DMS53 (cell line): ENCODE measurements at places on chromosomes 2 and 18.

DNA sequence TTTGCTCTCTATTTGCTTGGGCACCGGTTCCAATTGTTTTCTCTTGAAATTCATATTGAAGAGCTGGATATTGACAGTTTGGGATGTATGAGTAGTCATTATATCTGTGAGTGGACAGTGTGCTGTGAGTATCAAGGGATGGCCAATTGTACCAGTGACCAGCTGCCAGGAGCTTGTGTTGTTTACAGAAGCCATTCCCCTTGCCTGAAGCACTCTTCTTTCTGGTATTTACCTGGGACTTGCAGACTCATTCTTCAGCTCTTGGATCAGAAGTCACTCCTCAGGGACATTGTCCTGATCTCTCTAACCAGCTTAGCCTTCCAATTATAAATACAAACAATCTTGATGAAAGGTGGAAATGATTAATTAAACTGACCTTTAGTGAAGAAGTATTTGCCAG lies 438.3 kb upstream of the LRATD1 start:
- DNase-seq = peak; percentile 77

DNA sequence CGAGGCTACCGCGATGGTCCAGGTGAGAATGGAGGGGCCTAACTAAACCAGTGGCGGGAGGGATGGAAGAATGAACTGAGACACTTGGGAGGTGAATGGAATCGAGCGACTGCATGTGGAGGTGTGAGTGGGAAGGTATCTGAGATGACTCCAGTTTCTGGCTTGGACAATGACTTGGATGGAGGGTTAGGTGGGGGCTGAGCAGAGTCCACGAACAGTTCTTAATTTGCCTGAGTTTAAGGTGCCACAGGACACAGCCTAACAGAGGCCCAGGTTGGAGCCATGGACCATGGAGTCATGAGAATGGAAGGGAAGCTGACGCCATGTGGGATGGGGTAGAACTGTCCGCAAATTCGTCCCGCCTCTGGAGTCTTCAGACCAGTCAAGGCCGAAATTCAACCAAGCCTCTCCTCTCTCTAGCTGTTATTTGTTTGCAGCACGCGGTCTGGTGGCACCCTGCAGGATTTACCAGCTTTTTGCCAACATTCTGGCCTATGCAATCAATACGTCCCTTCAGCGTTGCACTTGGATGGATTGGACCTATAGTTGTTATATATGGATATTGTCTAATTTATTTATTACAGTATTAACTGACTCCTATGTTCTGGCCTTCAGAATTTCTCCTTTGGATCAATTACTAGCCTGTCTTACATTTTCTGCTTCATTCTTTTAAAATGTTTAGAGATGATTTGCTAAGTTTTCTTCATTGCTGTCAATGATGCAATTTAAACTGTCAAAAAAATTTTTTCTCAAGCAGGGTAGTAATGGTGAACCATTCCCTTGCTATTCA lies 940 bp upstream of the BOLA3 start:
- no peak for DNase-seq

- no peak for DNase-seq
Observed at GRCh38 chr2:161017780-161018470, 142.3 kb upstream of the TANK start.

DNA sequence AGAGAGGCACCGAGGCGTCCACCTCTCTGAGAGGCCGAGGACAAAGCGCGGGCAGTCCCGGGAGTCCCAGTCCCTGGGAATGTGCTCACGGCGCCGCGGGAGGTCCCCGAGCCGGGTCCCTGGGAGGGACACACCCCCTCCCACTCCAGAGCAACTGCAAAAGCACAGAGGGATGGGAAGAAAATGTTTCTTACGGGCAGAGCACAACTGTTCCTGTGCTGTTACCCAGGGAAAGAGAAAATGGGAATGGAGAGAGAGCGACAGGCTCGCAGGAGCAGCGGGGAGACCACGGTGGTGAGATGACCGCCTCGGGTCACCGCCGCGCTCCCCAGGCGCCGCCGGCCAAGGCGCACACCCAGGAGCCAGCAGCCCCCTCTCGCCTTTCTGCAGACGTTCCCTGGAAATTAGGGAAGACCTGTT lies 1.2 kb upstream of the BCL11A start:
- peak; percentile 83 for DNase-seq

DNA sequence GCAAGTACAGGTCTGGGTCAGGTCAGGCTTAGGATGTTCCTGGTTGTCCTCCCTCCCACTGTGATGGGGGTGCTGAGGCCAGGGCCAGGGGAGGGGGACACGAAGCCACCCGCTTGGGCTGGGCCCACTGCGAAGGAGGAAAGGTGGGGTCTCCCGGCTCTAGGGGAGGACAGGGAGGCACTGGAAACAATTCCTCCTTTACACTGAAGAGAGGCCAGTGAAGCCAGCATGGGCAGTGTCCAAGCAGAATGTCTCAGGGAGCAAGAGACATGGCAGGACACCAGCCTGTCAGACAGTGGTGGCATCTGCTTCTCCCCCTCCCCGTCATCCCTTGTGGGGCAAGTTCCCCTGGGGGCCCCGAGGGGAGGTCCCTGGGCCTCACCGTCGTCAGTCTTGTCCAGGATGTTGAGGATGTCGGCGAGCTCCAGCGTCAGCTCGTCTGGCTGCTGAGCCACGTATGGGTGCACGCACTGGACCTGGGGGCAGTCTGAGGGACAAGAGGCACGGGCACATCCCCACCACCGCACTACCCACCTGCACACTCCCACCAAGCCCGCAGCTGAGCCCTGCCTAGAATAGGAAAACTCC lies 10.8 kb downstream of the SNORC start:
- no peak for DNase-seq

DNA sequence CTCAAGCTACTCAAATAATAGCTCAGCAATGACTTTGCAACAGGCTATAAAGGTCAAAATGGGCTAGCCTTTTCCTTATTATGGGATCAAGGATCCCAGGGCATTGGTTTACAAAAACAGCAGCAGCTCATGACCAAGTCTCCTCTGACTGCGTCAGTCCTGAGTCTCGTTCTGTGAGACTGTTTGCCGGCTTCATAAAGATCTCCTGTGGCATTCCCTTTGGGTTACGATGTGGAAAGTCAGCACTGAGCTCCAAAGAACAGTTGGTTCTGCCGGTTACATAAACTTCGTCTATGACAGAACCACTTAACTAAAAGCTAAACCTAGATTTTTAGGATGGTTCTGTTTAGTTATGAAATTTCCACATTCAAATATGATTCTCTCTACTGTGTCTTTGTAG lies 674.9 kb downstream of the ZEB2 start:
- DNase-seq = no peak

GRCh38 chr18:78238404-78239089 lies 741.1 kb upstream of the SALL3 start:
- peak; percentile 37 for DNase-seq

- DNase-seq = no peak
Observed at GRCh38 chr18:56756966-56757365, 105.8 kb downstream of the WDR7 start.

DNA sequence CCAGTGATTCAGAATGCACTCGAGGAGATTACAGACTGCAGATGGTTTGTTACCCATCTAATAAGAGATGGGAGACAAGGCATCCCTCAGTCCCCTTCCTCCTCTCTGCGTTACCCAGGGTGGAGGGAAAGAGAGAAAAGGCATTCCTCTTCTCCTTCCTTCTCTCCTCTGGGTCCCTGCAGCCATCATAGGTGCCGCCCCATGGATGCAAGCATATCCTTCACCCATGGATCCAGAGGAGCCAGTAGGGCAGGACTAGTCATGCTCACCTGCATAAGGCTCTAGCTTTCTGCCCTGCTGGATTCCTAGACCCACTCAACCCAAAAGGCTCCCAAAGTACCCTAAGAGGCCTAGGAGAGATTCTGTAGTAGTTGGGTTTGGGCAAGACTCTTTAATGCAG lies 20.4 kb downstream of the CMPK2 start:
- peak; percentile 43 for DNase-seq

GRCh38 chr2:16818203-16818556 lies 152.5 kb upstream of the CYRIA start:
- DNase-seq = no peak

GRCh38 chr18:56034949-56035348 lies 447.0 kb upstream of the TCF4 start:
- no peak for DNase-seq

DNA sequence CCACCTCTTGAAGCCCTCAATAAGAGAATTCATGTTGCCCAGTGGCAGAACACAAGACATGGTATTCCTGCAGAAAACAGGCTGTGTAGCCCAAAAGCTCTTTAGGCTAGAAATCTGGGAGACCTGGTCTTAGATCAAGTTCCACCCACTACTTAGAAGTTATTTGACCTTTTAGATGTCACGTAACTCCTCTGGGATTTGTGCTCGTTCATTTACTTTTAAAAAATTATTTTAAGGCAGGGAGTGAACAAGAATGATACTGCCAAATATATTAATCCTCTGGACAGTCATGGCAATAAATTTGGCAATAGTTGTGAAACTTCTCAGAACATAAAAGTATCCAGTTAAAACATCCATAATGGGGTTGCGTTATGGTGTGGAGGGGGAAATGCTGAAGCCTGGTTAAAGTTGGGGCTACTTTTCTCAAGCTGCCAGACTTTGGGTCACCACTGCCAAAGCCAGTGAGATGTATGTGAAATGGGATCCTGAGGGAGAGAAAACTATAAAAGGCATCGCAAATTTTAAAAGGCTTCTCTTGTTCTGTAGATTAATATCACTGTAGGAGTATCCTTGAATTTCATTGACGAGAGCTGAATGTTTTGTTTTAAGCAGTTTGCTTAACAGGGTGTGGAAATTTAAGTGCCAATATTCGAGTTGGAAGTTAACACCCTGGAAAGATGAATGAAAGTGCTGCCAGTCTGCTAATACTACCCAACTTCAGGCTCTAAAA lies 15.8 kb downstream of the DAPL1 start:
- no peak for DNase-seq

- DNase-seq = no peak
Observed at GRCh38 chr2:224027070-224027469, 12.0 kb downstream of the SERPINE2 start.

GRCh38 chr18:57738078-57738477 lies 65.0 kb downstream of the ATP8B1 start:
- no peak for DNase-seq

- no peak for DNase-seq
Observed at GRCh38 chr2:203354966-203355365, 26.8 kb downstream of the ABI2 start.

DNA sequence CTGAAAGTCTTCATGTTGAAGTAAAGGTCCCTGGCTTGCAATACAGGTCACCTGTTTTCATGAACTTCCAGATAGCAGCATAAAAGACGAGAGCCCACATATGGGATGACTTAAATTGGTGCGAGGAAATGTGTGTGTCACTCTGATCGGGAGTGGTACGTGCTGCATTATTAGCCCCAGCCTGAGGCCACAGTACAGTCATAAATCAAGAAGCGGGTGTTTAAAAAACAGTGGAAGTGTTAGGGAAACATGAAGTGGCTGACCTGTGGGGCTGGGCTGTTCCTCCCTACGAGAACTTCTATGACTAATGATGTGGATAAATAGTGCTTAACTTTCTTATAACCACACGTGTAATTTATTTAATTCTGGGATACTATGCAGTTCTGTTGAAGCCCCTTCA lies 24.4 kb downstream of the RDH14 start:
- no peak for DNase-seq

GRCh38 chr2:135052997-135053474 lies 944 bp downstream of the RAB3GAP1 start:
- DNase-seq = peak; percentile 2

DNA sequence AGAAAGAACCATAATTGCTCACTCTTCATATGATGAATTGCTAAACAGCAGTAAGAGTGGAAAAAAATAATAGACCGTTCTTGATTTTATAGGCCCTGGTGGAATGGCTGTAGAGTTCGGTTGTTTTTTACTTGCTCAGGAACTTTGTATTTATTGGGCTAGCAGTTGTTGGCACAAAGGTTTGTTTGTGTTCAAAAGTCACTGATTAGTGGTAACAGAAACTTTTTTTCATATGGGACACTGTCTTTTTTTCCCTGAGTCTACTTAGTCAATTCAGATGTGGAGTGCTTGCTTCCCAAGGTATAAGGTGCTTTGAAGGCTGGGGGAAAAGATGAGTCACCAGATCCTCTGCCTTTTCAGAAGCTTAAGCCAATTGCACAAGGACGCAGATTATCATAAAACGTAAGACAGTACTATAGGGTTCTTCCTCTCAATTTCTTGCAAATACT lies 25.8 kb downstream of the PHLPP1 start:
- peak; percentile 68 for DNase-seq

DNA sequence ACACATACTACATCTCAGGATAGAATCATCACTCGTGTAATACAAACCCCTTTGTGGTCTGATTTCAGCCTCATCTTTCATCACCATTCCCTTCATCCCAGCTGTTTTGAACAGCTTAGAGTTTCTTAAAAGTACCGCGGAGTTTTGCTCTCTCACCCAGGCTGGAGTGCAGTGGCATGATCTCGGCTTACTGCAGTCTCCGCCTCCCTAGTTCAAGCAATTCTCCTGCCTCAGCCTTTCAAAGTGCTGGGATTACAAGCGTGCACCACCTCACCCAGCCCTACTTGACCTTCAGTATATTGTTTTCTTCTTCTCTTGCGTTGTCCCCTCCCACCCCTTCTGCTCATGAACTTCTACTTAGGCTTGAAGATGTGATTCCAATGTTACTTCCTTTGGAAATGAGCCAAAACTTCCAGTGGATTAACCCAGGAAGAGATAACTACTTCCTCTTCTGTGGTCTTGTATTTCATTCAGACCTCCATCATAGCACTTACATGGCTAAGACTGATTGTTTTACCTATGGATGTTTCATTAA lies 15.8 kb downstream of the ERLEC1 start:
- DNase-seq = no peak

- no peak for DNase-seq
Observed at GRCh38 chr18:69480460-69480859, 79.8 kb downstream of the DOK6 start.

DNA sequence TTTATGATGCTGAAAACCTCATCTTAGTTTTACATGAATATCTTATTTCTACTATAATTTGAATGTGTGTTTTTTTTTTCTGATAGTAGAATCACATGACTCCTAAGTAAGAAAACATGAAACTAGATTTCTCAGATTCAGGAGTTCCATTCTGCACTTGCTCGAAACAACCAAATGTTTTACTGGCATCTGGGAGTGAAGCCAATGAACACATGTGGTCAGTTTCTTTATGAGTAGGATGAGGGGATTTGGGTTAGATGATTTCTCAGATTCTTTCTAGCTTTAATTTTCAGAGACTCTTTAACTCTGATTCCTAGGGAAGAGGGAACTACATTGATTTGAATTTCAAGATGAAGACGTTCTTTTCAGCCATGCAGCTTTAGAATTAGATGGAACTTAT lies 225.0 kb upstream of the NT5C1B start:
- DNase-seq = no peak

DNA sequence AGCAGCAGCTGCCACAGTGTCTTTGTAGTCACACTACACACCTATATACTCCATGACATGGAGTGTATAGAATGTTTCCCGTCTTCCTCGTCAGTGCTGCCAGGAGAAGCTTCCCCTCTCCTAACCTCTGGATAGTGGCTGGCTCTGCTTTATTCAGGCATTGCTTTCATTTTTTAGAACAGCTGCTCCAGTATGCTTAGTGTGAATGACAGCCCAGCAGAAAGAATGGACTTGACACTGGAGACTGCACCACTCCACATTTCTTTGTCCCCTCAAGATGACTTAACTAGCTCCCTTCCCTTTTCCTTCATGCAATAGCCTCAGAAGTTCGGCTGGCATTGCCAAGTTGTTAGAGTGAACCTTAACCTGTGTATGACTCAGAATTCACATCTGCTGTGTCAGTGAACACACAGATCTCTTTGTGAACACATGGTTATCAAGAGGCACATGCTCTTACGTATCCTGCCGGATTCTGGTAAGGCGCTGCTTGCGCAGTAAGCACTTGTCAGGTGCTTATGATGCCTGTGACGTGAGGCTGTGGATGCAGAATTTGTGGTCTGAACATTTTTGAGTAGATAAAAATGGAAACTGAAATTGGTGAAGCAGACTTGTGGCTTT lies 73.9 kb downstream of the NEDD4L start:
- peak; percentile 99 for DNase-seq
